ENCODE measurements at places on chromosomes 3 and 15. TPM values are rescaled to one million over a fixed set of nuclear protein-coding genes. Genes with fewer than 3 reads are reported as not detected.

The HYKK gene
- total RNA-seq, result 9.4 TPM

The CRBN gene
- total RNA-seq, result 29.5 TPM

The NPAP1 gene
- not detected for total RNA-seq

The GOLGA8M gene
- total RNA-seq, result not detected

The ZNF619 gene
- 1.9 TPM for total RNA-seq

The SNURF gene
- total RNA-seq, result 0.61 TPM

The STX19 gene
- total RNA-seq, result 3.8 TPM

The RASL12 gene
- 3.2 TPM for total RNA-seq

The EPHB3 gene
- total RNA-seq, result 58.1 TPM

The HDC gene
- not detected for total RNA-seq

The TAGLN3 gene
- not detected for total RNA-seq

The LYZL4 gene
- total RNA-seq, result not detected

The NRG4 gene
- total RNA-seq, result 2.8 TPM

The CCDC50 gene
- total RNA-seq, result 56.6 TPM

The CSPG5 gene
- 0.31 TPM for total RNA-seq

The HTR3E gene
- not detected for total RNA-seq

The GPR176 gene
- total RNA-seq, result 5.0 TPM

The GOLGA6L7 gene
- total RNA-seq, result not detected

The FAM107A gene
- total RNA-seq, result 16.6 TPM

The CPB1 gene
- not detected for total RNA-seq

The MFGE8 gene
- 50.7 TPM for total RNA-seq

The P2RY13 gene
- total RNA-seq, result 1.2 TPM

The FGD5 gene
- 0.80 TPM for total RNA-seq

The BNC1 gene
- 21.2 TPM for total RNA-seq

The LRRIQ4 gene
- total RNA-seq, result not detected

The PARP6 gene
- total RNA-seq, result 12.2 TPM

The CLRN1 gene
- total RNA-seq, result not detected

The MYO5C gene
- total RNA-seq, result 17.8 TPM

The PDE8A gene
- total RNA-seq, result 28.6 TPM

The SLC6A20 gene
- total RNA-seq, result 0.19 TPM

The GOLGA8H gene
- not detected for total RNA-seq

The GOLGA8Q gene
- 2.3 TPM for total RNA-seq

The PPARG gene
- total RNA-seq, result 11.3 TPM

The CHRD gene
- 0.48 TPM for total RNA-seq

The GOLGA6L26 gene
- not detected for total RNA-seq

The MESP2 gene
- 0.59 TPM for total RNA-seq

The PLA1A gene
- total RNA-seq, result 1.5 TPM

The ADAMTS17 gene
- total RNA-seq, result 8.1 TPM

The AGBL1 gene
- total RNA-seq, result 0.11 TPM

The CPLX3 gene
- 0.11 TPM for total RNA-seq

Measured in esophagus squamous epithelium (tissue), 5 donors.